ENCODE measurements at places on chromosomes 2 and 18.
A peak's percentile ranks its signal among the peaks of the same experiment; 100 is the strongest.

GRCh38 chr2:234917211-234917975 lies 34.4 kb upstream of the SH3BP4 start:
- no peak for DNase-seq

GRCh38 chr2:8378016-8378810 lies 303.6 kb upstream of the ID2 start:
- no peak for DNase-seq

- no peak for DNase-seq
Measured at GRCh38 chr2:974502-974901, 23.9 kb downstream of the SNTG2 start.

DNA sequence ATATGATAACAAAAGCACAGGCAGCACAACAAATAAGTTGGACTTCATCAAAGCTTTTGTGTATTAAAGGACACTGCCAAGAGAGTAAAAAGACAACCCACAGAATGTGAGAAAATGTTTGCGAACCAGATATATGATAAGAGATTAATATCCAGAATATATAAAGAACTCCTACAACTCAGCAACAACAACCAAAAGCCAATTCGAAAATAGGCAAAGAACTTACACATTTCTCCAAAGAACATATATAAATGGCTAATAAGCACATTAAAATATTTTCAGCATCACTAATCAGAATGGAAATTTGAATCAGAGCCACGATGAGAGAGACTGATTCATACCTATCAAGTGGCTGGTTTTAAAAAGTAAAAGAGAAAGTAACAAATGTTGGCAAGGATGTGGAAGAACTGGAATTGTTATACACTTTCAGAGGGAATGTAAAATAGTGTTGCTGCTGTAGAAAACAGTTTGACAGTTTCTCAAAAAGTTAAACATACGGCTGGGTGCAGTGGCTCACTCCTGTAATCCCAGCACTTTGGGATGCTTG lies 25.2 kb downstream of the EPB41L5 start:
- no peak for DNase-seq

DNA sequence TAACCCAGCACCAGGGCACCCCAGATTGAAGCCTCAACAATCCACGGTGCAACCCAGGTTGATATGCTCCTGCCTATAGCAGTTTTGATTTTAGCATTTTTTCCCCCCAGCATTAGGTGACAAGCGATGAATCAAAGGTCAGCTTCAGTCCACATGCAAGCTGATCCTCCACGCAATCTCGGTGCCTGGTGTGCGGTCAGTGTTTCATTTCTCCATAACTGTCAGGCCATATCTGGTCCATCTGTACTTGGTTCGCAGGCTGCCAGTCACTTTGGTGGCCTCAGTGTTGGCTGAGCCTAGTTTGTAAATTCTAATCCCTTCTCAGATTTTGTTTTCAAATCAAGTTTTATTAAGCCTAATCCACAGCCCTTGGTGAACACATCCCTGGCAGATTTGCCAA lies 30.2 kb downstream of the KCNG3 start:
- DNase-seq, result no peak

- no peak for DNase-seq
Measured at GRCh38 chr2:149490296-149490695, 97.3 kb downstream of the MMADHC start.

- no peak for DNase-seq
Measured at GRCh38 chr2:171469176-171469575, 35.1 kb downstream of the DCAF17 start.

GRCh38 chr18:60259052-60259681 lies 113.4 kb downstream of the MC4R start:
- DNase-seq, result no peak

DNA sequence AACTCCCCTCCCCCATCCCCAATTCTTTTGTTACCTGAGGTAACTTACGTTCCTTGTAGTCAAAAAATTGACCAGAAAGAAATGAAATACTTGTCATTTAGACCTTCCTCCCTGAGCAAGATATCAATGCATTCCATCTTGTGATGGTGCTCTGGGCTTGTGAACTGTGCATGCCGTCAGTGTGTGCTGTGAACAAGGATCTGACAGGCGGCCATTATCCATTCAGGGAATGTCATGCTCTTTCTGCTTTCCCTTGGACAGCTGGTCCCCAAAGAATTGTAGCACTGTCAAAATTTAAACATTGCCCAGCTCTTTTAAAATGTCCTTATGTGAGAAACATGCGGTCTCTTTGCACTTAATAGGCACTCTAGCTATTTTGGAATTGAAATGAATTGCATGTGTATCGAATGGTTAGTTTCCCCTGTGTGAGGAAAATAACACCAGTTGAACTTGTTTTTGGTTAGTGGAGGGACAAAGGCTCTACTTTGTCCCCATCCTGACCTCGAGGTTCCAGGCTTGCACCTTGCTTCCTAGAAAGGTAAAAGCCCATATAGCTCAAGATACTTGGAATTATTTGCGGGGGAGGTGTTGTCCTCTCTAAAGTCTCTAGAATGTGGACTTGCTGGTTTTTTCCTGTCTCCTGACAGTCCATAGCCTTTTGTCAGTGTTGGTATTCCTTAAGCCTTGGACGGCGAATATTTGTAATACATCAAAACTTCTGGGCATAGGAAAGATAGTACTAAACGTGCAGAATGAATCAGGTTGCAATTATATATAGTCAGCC lies 350.9 kb downstream of the NUP35 start:
- no peak for DNase-seq

DNA sequence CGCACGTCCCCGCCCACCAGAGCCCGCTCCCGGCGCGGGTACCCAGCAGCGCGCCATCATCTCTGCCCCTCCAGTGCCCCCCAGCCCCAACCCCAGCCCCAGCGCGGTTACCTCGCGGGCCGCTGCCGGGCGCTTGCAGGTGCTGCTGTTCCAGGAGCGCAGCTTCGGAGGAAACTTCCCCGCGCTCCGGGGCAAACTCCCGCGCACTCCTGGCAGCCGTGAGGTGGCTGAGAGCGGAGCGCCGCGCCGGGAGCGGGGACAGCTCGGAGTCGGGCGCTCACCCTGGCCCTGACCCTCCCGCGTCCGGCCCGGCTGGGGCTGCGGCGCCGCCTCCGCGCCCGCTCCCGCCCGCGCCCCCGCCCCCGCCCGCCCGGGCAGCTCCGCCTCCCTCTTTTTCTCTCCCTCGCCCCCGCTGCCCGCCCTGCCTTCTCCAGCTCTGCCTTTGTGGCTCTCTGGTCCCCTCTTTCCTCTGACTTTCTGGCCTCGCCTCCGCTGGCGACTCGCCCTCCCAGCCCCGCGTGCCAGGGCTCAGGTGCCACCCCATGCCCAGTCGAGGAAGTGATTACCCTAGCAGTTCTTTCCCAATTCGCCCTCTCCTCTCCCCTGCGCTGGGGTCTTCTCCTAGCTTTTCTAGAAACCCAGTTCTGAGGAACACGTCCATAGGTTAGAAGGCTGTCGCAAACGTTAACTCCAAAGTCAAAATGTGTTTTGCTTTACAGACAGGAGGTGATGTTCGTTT lies at the start of gene CHST9:
Gene CHST9 (minus strand): TSS at position 284 of the 739 bp plus-strand sequence. CDS start 42,499 bp downstream, outside the sequence.
- DNase-seq, result no peak

DNA sequence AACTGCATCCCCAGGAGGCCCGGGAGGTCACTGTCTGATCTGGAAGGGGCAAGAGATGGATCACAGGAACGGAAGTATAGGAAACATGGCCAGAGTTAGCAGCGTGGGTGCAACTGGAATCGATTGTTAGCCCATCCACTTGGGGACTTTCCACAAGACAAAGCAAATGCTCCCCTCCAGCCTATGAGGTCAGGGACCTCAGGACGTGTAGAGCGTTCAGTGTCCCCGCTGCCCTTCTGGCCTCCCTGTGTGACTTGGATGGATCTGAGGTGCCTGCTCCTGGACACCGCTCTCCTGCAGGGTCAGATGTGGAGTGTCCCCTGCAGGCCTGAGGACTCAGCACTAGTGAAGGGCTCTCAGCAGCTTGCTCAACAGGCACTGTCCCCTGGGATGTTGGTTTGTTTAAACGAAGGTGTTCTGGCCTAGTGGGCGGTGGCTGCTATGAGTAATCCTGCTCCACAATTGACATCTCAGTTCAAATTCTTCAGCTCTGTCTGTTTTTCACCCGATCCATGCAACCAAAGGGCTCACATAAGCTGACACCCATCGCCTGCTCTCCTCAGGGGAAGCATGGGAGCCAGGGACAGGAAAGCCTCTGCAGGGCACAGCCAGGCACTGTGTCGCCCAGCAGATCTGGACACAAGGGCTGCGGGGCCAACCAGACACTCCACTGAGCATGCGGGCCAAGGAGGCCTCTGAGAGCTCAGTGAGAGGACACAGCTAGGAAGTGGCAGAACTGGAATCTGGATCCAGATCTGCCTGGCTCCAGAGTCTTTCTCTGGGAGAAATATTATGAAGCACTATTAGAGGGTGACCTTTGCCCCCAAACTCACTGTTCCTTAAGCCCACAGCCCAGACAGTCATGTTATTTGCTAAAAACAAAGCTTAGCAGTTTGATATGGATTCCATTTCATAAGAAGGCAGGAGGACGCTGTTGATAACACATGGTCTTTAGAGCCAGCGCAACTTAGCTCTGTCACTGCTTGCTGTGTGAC lies 78.5 kb downstream of the RHOB start:
- no peak for DNase-seq

GRCh38 chr2:240687741-240688552 lies 3.7 kb upstream of the AQP12A start:
- DNase-seq, result no peak

- DNase-seq, result no peak
Measured at GRCh38 chr2:68643011-68643873, at the start of gene PROKR1. TSS of gene PROKR1 (plus strand) at chr2:68643579. CDS start at chr2:68645822, 2,243 bp downstream.

GRCh38 chr2:54403512-54404238 lies 52.5 kb upstream of the SPTBN1 start:
- DNase-seq, result no peak

DNA sequence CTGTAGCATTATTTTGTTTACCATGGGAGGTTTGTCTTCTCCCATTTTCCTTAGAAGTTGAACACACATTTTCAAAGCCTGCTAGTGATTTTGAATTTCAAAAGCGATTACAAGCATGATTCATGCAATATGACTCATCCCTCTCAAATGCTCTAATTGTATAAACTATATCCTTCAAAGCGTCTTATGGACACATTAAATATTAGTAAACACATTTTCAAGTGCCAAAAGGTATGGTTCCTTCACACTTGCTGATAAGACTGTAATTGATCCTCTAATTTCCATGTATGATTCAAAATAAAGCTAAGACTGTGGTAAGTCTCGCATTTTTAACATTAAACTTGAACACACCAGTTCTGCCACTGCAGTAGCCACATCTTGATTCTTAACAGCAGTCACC lies 512.9 kb downstream of the LRRTM4 start:
- no peak for DNase-seq

DNA sequence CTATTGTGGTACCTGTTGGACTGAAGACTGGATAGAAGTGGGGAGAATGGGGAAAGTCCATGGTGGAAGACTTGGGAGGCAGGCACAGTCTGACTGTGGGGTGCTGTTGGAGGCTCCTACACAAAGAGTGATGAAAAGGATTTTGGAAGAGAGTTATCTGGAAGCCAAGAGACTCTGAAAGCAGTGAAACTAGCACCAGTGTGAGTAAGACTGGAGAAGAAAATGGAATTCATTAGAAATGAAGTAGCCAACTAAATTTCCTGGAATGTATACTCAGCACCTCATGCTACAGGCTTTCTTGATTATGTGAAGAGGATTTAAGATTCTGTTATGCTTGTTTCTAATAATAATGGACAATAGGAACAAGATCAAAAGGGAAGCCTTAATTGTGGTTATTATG lies 27.7 kb downstream of the ELP2 start:
- DNase-seq, result no peak

DNA sequence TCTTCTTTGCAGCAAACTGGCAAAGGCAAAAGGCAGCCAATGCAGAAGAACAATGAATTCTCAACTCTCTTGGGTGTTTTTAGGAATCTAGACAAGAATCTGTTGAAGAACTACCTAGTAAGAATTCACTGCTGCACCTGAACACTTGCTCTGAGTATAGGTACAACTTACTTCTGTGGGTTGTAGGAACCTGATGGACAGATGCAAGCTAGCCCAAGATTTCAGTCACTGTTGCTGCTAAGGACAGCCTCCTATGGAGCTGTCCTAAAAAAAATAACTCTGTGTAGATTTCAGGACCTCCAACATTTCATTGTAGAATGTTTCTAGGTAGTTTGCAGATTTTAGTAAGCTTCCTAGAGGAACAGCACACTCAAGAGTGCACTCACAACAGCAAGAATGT lies 363.5 kb downstream of the CBLN2 start:
- no peak for DNase-seq

- no peak for DNase-seq
Measured at GRCh38 chr2:9405636-9406035, 17.7 kb downstream of the ITGB1BP1 start.

GRCh38 chr18:59332986-59333385 lies 14.5 kb upstream of the CPLX4 start:
- DNase-seq, result no peak

DNA sequence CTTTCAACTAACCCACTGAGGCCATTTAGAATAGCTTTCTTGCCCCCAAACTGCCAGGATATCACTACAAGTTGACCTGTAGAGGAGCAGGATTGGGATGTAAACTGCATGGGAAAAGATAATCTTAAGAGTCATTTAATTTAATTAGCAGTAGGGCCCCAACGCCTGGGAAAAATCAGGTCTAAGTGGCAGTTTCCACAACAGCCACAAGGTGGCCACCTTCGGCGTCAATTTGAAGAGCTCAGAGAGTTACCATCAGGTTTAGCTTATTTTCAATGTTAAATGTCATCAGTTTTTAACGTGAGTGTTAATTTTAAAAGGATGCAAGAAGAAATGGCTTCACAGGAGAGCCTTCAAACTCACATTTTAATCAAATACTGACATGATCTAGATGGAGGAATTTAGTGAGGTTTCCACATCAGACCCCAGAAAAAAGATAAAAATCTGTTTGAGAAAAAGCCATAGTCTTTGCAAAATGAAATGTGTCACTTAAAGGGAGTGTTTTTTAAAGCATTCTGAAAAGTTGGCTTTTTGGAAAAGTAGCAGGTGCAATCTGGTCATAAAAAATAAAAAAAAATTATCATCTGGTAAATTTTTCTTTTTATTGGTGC lies 77.3 kb upstream of the UPP2 start:
- peak; percentile 51 for DNase-seq

DNA sequence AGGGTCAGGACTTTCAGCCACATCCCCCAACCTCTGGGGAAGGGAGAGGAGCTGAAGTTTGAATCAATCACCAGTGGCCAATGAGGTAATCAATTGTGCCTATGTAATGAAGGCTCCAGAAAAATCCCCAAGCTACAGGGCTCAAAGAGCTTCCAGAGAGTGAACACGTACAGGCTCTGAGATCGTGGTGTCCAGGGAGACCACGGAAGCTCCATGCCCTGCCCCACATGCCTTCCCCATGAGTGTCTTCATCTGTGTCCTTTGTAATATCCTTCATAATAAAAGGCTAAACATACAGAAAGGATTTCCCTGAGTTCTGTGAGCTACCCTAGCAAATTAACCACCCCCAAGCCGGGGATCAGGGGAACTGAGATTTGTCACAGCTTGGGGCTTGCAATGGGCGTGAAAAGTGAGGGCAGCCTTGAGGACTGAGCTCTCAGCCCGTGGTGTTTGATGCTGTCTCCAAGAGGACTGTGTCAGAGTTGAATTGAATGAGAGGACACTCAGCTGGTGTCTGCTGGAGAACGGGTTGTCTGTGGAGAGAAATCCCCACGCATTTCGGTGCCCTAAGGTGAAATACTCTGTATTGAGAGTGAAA lies 25.5 kb upstream of the TUBB6 start:
- DNase-seq, result no peak

GRCh38 chr18:49234984-49235383 lies 225.5 kb downstream of the DYM start:
- DNase-seq, result no peak

- DNase-seq, result no peak
Measured at GRCh38 chr2:85785027-85785822, 31.4 kb downstream of the ATOH8 start.

GRCh38 chr2:99811544-99811943 lies 321.7 kb upstream of the REV1 start:
- DNase-seq, result no peak

GRCh38 chr2:128368437-128369107 lies 49.9 kb upstream of the HS6ST1 start:
- DNase-seq, result no peak

All from activated CD4-positive, alpha-beta T cell treated with anti-CD3 and anti-CD28 coated beads, Interleukin-2, amount 50 U/mL, for 1 hour (primary cell).